ENCODE measurements at places on chromosomes 6 and 20. TPM values are rescaled to one million over a fixed set of nuclear protein-coding genes. Genes with fewer than 3 reads are reported as not detected.

The KCNK5 gene
- total RNA-seq = 19.8 TPM

The CNR1 gene
- total RNA-seq = not detected

- no peak for DNase-seq
These were observed 66.8 kb upstream of the PTCHD4 start for GRCh38 chr6:48177786-48178185.

GRCh38 chr6:32578962-32579361 lies 10.7 kb downstream of the HLA-DRB1 start:
- no peak for DNase-seq

DNA sequence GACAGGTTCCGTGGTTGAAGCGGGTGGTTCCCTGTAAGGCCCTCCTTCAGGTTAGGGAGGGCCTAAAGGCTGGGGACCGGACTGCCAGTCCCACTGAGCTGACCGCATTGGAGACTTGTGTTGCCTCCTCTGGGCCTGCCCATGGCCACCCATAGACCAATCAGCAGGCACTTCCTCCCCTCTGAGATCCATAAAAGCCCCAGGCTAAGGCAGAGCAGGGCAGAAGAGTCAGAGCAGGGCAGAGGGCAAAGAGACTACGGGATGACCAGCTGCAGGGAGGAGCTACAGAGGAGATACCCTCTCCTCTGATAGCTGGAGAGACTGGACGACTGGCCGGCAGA lies 537.4 kb downstream of the TENT5A start:
- no peak for DNase-seq

- DNase-seq = no peak
These were observed 38.4 kb downstream of the THBS2 start for GRCh38 chr6:169215201-169215681.

GRCh38 chr6:22251348-22251747 lies 45.5 kb downstream of the PRL start:
- no peak for DNase-seq
